Immature natural killer cell (primary cell): ENCODE measurements at places on chromosomes 6 and 20. TPM values are rescaled to one million over a fixed set of nuclear protein-coding genes. Genes with fewer than 3 reads are reported as not detected.

SAPCD1 gene
- not detected for polyA plus RNA-seq

DNA sequence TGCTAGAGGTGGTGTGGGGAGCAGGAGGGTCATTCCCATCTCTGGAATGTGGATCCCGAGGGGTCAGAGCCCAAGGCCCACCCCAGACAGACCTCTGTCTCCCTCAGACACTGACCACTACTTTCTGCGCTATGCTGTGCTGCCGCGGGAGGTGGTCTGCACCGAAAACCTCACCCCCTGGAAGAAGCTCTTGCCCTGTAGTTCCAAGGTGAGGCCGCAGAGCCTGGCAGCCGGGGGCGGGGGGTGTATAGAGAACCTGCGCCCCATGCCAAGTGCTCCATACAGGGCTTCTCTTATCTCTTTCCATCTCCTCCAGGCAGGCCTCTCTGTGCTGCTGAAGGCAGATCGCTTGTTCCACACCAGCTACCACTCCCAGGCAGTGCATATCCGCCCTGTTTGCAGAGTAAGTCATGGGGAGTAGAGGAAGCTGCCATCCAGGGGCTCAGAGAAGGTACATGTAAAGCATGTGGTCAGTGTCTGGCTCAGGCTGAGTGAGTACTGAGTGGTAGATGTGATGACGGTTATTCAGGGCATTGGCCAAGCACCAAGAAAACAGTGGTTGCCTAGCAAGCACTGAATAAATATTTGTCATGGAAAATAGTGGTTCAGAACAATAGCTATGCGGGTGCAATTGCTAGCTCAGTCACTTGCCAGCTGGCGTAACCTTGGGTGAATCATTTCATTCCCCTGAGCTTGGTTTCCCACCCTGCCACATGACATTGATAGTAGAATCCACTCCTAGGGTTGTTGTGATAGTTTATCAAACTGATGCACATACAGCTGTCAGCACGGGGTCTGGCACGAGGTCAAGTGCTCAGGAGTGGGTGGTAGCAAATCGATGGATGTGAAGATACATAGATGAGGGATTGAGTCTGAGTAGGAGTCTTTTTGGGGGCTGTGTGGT lies 3.5 kb downstream of the PIGT start:
- peaks cover 6% of the 10 kb centered on the region for H3K36me3 ChIP-seq
- no peak for DNase-seq
- H3K27me3 ChIP-seq, result peaks cover 3% of the 10 kb centered on the region
- H3K4me1 ChIP-seq, result peaks cover 33% of the 10 kb centered on the region

DNA sequence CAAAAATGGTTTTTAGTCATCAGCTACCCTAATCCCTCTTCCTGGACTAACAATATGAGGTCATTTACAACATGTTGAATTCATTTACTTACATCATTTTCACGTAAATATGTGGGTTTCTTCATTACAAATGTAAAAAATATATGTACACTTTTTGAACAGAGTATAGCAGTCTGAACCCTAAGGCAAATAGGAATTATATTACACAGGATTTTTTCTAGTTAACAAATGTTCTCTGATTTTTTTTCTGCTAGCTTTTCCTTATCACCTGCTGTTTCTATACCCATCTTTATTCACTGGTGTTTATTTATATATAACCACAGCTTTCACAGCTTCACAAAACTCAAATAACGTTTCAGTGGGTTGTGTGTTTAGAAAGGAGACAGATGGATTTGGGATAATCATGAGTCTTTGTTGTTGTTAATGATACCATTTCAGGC lies 21.0 kb upstream of the CD2AP start:
- no peak overlapping the region for H3K27ac ChIP-seq
- H3K36me3 ChIP-seq, result no peaks in the 10 kb centered on the region
- H3K4me3 ChIP-seq, result no peak overlapping the region
- no peak for DNase-seq
- H3K4me1 ChIP-seq, result no peaks in the 10 kb centered on the region

- DNase-seq, result no peak
- peaks cover 9% of the 10 kb centered on the region for H3K4me1 ChIP-seq
- no peaks in the 10 kb centered on the region for H3K36me3 ChIP-seq
- H3K27me3 ChIP-seq, result no peaks in the 10 kb centered on the region
- no peak overlapping the region for H3K27ac ChIP-seq
These were observed 11.8 kb downstream of the C20orf203 start for GRCh38 chr20:32661820-32662528.

RFX6 gene
- not detected for polyA plus RNA-seq

- H3K36me3 ChIP-seq, result no peaks in the 10 kb centered on the region
- peaks cover 16% of the 10 kb centered on the region for H3K4me1 ChIP-seq
- H3K27ac ChIP-seq, result no peak overlapping the region
- no peak for DNase-seq
- peaks cover 8% of the 10 kb centered on the region for H3K27me3 ChIP-seq
These were observed 1.2 kb upstream of the PLTP start for GRCh38 chr20:45913116-45913515.

CDSN gene
- polyA plus RNA-seq, result not detected

DNA sequence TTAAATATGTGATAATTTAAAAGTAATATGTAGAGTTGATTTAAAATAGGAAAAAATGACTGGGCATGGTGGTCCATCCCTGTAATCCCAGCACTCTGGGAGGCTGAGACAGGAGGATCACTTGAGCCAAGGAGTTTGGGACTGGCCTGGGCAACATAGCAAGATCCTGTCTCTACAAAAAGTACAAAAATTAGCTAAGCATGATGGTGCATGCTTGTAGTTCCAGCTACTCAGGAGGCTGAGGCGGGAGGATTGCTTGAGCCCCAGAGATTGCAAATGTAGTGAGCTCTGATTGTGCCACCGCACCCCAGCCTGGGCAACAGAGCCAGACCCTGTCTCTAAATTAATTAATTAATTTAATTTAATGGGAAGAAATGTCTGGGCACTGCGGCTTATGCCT lies 44.2 kb upstream of the CDYL start:
- H3K36me3 ChIP-seq, result no peaks in the 10 kb centered on the region
- H3K27me3 ChIP-seq, result peaks cover 10% of the 10 kb centered on the region
- DNase-seq, result no peak
- H3K4me3 ChIP-seq, result no peak overlapping the region
- H3K27ac ChIP-seq, result no peak overlapping the region

DNA sequence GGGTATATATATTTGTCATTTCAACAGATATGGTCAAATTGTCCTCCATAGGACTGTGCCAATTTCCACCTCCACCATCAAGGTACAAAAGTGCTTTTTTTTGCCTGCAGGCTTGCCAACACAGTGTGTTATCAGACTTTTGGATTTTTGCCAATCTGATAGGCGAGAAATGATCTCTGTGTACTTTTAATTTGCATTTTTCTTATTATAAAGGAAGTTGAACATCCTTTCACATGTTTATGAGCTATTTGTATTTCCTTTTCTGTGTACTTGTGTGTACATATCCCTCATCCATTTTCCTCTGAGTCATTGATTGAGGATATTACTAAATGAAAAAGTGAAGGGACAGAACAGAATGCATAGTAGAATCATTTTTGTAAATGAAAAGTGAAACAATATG lies 39.0 kb upstream of the PTPN1 start:
- no peaks in the 10 kb centered on the region for H3K4me1 ChIP-seq
- H3K36me3 ChIP-seq, result no peaks in the 10 kb centered on the region
- DNase-seq, result no peak
- no peak overlapping the region for H3K4me3 ChIP-seq
- peaks cover 9% of the 10 kb centered on the region for H3K27me3 ChIP-seq
- no peak overlapping the region for H3K27ac ChIP-seq

DNA sequence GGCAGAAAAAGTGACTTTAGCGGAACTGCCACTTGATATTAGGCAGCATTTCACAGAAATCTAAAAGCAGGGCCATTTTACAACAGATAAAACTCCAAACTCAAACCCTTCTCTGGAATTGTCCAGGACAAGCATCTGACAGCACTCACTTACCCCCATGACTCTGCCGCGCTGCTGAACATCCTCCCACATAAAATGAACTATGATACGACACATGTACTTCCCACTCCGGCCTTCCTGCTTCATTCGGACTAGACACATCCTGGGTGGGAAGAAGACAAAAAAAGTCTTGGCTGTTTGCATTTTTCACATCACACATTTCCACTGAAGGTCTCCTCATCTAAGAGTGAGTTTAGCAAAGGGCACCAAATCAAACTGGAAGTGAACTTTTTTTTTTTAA lies 54.8 kb upstream of the FAM83C start:
- DNase-seq, result no peak
- peaks cover 34% of the 10 kb centered on the region for H3K36me3 ChIP-seq
- H3K27me3 ChIP-seq, result no peaks in the 10 kb centered on the region
- H3K4me3 ChIP-seq, result no peak overlapping the region
- no peaks in the 10 kb centered on the region for H3K4me1 ChIP-seq
- no peak overlapping the region for H3K27ac ChIP-seq

ABCC10 gene
- 11.5 TPM for polyA plus RNA-seq

- H3K4me1 ChIP-seq, result peaks cover under 1% of the 10 kb centered on the region
- H3K27me3 ChIP-seq, result peaks cover 2% of the 10 kb centered on the region
- no peaks in the 10 kb centered on the region for H3K36me3 ChIP-seq
- H3K27ac ChIP-seq, result no peak overlapping the region
- DNase-seq, result no peak
These were observed 11.2 kb upstream of the KIFC1 start for GRCh38 chr6:33380272-33380981.

FLRT3 gene
- polyA plus RNA-seq, result not detected

DNA sequence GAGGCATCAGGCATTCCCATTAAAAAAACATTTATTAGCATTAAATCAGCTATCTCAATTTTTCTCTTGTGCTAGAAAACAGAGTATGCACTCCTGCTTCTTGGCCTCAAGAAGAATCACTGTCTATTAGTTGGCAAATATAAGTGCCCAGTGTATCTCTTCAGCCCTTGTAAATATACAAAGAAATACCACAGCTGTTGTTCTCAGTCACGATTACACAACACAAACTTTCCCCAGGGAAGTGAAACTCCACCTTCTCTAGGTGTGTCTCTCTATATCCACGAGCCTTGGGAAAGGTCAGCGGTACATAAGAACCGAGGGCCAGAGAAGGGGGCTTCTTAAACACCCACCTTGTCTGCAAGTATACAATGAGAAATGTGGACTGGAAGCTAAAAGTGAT lies 194.7 kb downstream of the PKHD1 start:
- no peak for DNase-seq
- no peaks in the 10 kb centered on the region for H3K4me1 ChIP-seq
- peaks cover 4% of the 10 kb centered on the region for H3K27me3 ChIP-seq
- H3K36me3 ChIP-seq, result no peaks in the 10 kb centered on the region

DNA sequence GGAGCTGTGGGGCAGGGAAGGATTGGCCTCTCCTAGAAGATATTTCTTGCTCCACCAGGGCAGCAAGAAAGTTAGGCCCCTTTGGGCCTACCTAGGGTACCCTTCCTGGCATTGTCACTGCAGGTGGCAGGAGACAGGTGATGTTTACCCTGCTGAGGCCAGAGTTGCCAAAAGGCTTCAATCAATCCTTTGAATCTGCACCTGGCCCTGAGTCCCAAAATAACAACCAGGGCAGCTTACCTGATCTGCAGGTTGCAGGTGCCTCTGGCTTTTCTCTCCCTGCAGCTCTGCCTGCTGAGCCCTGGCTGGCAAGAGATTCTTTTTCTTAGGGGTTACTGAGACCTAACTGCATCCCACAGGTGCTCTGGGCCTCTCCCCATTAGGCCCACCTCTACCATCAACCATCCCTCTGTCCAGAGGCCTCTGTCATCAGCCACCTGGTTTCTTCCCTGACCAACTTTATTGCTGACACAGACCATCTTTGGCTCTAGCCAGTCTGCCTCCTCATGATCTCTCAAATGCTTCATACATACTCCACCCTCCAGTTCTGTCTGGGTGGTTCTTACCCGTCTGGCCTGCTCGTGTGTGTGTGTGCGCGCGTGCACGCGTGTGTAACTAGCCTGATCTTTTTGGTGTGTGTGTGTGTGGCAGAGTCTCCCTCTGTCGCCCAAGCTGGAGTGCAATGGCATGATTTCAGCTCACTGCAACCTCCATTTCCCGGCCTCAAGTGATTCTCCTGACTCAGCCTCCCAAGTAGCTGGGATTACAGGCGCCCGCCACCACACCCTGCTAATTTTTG lies 13.7 kb downstream of the BCL2L1 start:
- peak overlapping the region; percentile 63 for H3K4me3 ChIP-seq
- no peak for DNase-seq
- no peaks in the 10 kb centered on the region for H3K27me3 ChIP-seq
- H3K36me3 ChIP-seq, result peaks cover 20% of the 10 kb centered on the region

NOTCH4 gene
- 1.2 TPM for polyA plus RNA-seq

DNA sequence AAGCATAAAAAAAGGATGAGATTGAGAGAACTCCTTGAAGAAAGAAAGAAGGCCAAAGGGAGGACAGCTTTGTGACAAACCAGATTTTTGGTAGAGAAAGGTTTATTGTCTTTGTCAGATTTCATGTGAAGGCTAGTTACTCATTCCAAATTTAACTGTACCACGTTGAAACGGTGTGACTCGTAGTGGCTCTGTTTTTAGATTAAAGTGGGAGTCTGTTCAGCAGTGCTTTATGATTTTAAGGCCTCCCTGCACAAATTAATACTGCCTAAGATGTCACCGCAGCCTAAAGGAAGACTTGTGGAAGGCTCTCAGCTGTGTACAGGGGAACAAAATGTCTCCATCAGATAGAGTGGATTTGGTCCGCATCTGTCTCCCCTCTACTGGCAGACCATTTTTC lies 35.9 kb downstream of the CDC40 start:
- H3K4me3 ChIP-seq, result no peak overlapping the region
- H3K4me1 ChIP-seq, result no peaks in the 10 kb centered on the region
- peaks cover 40% of the 10 kb centered on the region for H3K36me3 ChIP-seq

STMN3 gene
- 1.1 TPM for polyA plus RNA-seq

- peaks cover 10% of the 10 kb centered on the region for H3K27me3 ChIP-seq
- no peak overlapping the region for H3K27ac ChIP-seq
- DNase-seq, result no peak
- H3K36me3 ChIP-seq, result no peaks in the 10 kb centered on the region
- no peaks in the 10 kb centered on the region for H3K4me1 ChIP-seq
These were observed 2.4 kb upstream of the FOXA2 start for GRCh38 chr20:22586645-22587310.

SLC32A1 gene
- polyA plus RNA-seq, result not detected

DNA sequence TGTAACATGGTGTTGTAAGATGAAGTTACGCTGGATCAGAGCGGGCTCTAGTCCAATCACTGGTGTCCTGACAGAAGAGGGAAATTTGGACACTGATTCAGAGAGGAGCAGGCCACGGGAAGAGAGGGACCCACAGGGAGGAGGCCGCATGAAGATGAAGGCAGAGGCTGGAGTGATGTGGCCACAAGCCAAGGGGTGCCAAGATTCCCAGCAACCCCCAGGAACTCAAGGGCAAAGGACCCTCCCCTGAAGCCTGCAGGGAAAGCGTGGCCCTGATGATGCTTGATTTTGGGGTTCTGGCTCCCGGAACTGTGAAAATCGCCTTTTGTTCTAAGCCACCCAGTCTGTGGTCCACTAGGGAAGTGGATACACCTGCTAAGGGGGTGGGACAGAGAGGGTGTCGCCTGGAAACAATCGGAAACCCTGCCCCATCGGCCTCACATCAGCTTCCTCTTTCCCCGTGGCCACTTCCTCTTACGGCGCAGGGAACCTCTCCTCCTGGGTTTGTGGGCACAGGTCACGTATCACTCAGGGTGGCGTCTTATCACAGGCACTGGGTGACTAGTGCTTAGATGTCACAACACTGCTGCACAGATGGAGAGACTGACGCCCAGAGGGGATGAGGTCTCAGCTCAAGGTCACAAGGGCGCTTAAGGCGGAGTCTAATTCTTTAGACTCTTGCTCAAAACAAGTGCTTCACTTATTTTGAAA lies 58.0 kb downstream of the SULF2 start:
- H3K27ac ChIP-seq, result peak overlapping the region; percentile 68
- H3K4me3 ChIP-seq, result peak overlapping the region; percentile 78
- peaks cover 8% of the 10 kb centered on the region for H3K36me3 ChIP-seq
- peaks cover 7% of the 10 kb centered on the region for H3K27me3 ChIP-seq
- peak; percentile 63 for DNase-seq
- H3K4me1 ChIP-seq, result peaks cover 33% of the 10 kb centered on the region

NCOA7 gene
- polyA plus RNA-seq, result 16.1 TPM

- no peak overlapping the region for H3K27ac ChIP-seq
- no peaks in the 10 kb centered on the region for H3K36me3 ChIP-seq
- H3K4me1 ChIP-seq, result no peaks in the 10 kb centered on the region
- H3K4me3 ChIP-seq, result no peak overlapping the region
These were observed 339.6 kb upstream of the CITED2 start for GRCh38 chr6:139713900-139714506.

ENPP5 gene
- 36.1 TPM for polyA plus RNA-seq
